ENCODE measurements at places on chromosomes 5 and 9.

GRCh38 chr9:132383462-132383883 lies 23.2 kb downstream of the TTF1 start:
- DNase-seq = no peak

DNA sequence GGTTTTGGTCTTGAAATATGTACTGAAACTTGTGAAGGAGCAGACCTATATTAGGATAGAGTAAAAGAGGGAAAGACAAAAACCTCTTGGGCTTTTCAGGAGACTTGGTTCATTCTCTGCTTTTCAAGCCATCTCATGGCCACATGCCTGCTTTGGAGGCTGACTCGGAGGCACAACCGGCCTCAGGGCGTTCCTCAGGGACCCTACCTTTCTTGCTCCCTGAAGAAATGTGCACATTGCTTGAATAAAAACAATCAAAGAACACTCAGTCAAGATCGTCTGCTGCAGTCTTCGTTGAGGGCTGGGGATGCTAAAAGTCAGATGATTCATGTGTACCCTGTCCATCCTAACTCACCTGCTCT lies 994 bp downstream of the IRGM start:
- no peak for DNase-seq

DNA sequence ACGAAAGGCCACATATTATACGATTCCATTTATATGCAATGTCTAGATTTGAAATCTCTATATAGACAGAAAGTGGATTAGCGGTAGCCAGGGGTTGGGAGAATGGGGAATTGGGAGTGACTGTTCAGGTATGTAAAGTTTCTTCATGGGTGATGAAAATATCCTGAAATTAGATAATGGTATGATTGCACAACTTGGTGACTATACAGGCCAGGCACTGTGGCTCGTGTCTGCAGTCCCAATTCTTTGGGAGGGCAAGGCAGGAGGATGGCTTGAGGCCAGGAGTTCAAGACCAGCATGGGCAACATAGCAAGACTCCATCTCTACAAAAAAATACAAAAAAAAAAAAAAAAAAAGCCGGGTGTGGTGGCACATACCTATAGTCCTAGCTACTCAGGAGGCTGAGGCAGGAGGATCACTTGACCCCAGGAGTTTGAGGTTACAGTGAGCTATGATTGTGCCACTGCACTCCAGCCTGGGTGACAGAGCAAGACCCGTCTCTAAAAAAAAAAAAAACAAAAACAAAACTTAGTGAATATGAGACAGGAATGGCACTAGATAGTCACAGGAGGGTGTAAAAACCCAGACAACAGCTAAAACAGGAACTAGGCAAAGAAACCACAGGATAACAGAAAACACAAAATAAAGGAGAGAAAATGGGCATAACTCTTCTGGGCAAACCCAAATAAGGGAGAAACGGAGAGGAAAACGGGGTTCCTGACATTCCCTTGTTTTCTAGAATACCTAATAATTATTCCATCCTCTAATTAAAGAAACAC lies 72.1 kb upstream of the ZNF618 start:
- DNase-seq = no peak

- no peak for DNase-seq
Measured at GRCh38 chr5:3301306-3301705, 294.3 kb upstream of the IRX1 start.

DNA sequence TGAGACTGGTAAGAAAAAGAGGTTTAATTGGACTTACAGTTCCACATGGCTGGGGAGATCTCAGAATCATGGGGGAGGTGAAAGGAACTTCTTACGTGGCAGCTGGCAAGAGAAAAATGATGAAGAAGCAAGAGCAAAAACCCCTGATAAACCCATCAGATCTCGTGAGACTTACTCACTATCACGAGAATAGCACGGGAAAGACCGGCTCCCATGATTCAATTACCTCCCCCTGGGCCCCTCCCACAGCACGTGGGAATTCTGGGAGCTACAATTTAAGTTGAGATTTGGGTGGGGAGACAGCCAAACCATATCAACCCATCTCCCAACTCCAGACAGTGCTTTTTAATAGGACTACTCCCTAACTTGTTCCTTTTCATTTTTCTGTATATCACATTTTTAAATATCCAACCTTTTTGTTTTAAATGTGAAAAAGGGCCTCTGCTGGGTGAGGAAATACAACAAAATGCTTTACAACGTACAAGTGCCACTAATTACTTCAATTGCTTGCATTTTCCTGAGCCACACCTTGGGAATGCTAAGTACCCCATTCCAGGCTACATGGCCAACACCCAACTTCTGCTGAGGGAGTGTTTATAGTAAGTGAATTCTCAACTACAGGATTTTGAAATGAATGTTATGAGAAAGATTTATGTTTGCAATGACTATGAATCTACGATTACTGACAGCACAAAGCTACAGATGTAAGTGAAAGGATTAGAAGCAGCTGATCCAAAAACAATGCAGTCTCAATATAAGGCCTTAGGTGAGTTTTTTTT lies 294.1 kb upstream of the CD180 start:
- no peak for DNase-seq

GRCh38 chr5:154059039-154059430 lies 20.3 kb downstream of the MFAP3 start:
- no peak for DNase-seq

All from psoas muscle (tissue), 8 donors.